ENCODE measurements at places on chromosomes 7 and 10.

GRCh38 chr7:121057878-121058277 lies 69.4 kb downstream of the CPED1 start:
- no peak for DNase-seq

DNA sequence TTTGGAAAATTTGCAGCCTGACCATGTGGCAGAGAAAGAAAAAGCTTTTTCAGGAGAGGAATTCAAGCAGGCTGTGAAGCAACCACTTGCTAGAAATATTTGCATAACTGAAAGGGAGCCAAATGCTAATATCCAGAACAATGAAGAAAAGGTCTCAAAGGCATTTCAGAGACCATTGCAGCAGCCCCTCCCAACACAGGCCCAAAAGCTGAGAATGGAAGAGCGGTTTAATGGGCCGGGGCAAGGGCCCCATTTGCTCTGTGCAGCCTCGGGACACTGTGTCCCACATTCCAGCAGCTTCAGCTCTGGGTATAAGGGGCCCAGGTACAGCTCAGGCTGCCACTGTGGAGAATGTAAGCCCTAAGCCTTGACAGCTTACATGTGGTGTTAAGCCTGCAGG lies 918.1 kb upstream of the POT1 start:
- no peak for DNase-seq

DNA sequence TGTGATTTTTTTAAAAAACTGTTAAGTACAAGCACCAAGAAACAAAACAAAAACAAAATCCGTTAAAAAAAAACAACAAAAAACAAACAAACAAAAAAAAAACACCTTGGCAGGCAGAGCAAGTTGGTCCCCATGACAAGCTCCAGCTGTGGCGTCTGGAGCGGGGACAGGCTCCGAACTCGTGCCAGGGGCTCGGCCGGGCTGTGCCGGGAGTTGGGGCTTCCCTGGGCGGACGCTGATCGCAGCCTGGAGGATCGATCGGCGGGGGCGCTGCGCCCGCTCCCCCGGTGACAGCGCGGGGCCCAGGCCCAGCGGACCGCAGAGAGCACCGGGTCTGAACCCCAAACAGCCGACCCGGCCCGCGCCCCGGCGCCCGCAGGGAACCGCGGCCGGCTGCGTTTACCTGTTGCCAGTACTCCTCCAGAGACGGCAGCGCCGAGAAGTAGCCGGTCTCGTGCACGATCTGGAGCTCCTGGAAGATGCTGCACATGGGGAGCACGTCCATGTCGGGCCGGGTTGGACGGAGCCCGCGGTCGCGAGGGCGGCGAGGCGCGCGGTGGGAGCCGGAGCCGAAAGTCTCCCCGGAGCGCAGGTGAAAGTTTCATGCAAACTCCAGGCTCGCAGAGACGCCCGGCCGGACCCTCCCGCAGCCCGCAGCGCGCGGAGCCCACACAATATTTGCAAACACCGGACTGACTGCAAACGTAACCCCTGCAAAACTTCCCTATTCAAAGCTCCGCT lies at the start of gene KLF6:
Gene KLF6 (minus strand): TSS at position 700 of the 741 bp plus-strand sequence. CDS start 195 bp downstream, at position 505.
- DNase-seq = no peak

GRCh38 chr7:11005202-11005601 lies 31.5 kb downstream of the PHF14 start:
- no peak for DNase-seq

DNA sequence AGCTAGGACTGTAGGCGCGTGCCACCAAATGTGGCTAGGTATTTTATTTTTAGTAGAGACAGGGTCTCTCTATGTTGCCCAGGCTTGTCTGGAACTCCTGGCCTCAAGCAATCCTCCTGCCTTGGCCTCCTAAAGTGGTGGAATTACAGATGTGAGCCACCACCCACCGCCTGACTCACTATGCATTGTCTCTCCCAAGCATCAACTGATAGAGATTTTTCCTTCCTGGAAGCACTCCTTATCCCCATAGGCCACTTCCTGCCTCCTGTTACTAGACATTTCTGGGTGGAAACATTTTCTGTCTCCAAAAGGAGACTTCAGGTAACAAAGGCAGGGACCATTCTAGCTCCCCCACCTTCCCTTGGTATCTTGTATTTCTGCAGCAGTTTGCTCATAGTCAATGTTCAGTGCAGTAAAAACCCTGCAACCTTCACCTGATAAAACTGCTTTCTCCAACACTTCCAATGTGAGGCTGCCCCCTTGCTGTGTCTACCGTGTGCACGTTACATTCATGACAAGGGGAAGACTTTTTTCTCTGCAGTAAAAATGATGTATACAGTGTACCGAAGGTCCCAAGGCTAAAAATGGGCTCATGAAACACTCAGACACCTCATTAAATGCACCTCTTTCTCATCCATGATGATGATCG lies 84.9 kb downstream of the NHLRC2 start:
- no peak for DNase-seq

Data from DMS79 (cell line).